Trophoblast cell (in vitro differentiated cells and primary cell): ENCODE measurements at places on chromosomes 1 and 21.

DNA sequence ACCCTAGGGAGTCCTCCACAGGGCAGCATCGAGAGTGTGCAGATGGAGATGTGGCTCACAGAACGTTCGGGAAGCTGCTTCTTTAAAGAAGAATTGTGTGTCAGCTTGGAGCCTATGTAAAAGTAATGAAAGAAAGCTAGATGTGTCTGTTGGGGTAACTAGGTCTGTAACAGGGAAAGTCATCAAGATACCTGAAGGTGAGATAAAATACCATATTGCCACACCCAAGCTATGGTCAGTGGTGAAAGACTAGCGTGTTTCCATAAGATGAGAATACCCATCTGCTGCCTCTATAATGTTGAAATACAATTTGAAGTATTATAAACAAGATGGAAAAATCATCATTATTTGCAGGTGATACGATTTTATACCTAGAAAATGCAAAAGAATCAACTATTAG lies 17.5 kb downstream of the RCAN1 start:
- no peak overlapping the region for H3K27ac ChIP-seq
- H3K4me3 ChIP-seq: no peak overlapping the region
- no peaks in the 10 kb centered on the region for H3K27me3 ChIP-seq
- H3K4me1 ChIP-seq: peaks cover 18% of the 10 kb centered on the region
- no peak for DNase-seq

DNA sequence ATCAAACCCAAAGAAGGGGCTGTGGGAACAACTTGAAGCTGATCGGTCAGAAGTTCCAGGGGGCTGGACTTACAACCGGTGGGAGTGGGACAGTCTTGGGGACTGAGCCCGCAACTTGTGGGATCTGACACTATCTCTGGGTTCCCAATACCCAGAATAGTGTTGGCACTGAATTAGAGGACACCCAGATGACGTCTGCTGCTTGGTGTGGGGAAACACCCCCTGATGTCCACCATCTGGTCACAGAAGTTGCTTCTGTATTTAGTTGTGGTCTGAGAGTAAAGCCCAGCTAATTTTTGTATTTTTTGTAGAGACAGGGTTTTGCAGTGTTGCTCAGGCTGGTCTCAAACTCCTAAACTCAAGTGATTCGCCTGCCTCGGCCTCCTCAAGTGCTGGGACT lies 28.8 kb downstream of the SERBP1 start:
- H3K4me1 ChIP-seq: no peaks in the 10 kb centered on the region
- DNase-seq: no peak
- H3K27ac ChIP-seq: no peak overlapping the region
- H3K4me3 ChIP-seq: no peak overlapping the region
- no peaks in the 10 kb centered on the region for H3K27me3 ChIP-seq
- no peaks in the 10 kb centered on the region for H3K36me3 ChIP-seq

DNA sequence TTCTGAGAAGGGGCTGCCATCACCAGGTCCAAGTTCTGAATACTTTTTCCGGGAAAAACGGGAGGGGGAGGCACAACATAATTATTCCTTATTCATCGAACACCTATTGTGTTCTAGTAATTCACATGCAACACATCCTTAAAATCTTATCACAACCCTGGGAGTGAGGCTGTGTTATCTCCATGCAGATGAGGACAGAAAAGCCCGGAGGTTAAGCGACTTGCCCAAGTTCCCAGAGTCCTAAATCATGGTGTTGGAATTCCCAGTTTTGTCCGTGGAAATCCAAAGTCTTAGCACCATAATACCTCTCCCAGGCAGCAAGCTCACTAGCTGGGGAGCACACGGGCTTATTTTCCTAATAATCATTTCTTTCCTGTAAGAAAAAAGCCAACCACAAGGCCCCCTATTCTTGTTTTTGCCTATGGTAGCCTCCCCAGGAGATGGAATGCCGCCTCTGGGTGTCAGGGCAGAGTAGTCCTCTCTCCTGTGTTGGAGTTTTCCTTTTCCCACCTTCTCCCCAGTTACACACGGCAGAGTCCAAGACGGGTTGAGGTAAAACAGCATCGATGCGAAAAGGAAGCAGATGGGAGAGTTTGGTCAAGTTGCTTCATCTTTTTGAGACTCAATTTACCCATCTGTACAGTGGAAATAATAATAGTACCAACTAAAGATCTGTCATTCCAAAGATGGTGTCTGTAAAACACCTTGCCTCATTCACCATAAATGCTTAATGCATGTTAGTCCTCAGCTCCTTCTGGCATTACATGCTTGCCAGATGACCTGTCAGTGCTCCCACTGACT lies 228.0 kb upstream of the TMEM51 start:
- peak; percentile 82 for DNase-seq
- no peaks in the 10 kb centered on the region for H3K27me3 ChIP-seq
- H3K27ac ChIP-seq: no peak overlapping the region
- H3K36me3 ChIP-seq: peaks cover 3% of the 10 kb centered on the region
- H3K4me1 ChIP-seq: peaks cover 20% of the 10 kb centered on the region

DNA sequence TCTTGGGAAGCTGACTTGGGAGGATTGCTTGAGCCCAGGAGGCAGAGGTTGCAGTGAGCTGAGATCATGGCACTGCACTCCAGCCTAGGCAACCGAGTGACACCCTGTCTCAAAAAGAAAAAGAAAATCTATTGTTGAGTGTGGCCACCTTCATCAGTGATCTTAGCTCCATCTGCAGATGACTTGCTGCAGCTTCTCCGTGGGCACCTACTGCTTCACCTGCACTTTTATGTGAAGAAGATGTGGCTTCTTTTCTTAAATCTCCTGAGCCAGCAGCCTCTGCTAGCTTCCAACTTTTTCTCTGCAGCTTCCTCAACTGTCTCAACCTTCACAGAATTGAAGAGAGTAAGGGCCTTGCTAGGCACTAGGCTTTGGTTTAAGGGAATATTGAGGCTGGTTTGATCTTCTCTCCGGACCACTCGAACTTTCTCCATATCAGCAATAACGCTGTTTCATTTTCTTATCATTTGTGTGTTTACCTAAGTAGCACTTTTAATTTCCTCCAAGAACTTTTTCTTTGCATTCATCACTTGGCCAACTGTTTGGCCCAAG lies 28.0 kb downstream of the AGPAT3 start:
- H3K36me3 ChIP-seq: no peaks in the 10 kb centered on the region
- H3K27ac ChIP-seq: no peak overlapping the region
- no peaks in the 10 kb centered on the region for H3K27me3 ChIP-seq
- no peak overlapping the region for H3K4me3 ChIP-seq
- DNase-seq: no peak

GRCh38 chr1:47593598-47594285 lies 155.9 kb downstream of the FOXD2 start:
- H3K36me3 ChIP-seq: no peaks in the 10 kb centered on the region
- DNase-seq: no peak
- peaks cover 5% of the 10 kb centered on the region for H3K4me1 ChIP-seq
- H3K27ac ChIP-seq: no peak overlapping the region

DNA sequence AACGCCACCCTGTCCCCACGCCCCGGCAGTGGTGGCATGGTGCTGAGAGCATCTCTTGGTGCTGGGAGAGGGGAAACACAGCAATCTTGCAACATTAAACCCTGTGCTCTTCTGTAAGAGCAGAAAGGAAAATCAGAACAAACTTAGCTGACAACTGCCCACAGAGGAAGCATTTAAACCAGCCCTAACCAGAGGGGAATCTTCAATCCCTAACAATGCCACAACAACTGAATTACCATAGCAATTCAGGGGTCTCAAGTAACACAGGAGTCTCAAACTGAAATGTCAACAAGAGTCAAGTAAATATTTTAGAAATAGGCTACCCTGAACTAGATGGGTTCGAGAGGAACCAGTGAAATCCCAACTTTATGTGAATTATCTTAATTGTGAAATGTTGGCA lies 1983.6 kb downstream of the NCAM2 start:
- no peak overlapping the region for H3K27ac ChIP-seq
- H3K27me3 ChIP-seq: no peaks in the 10 kb centered on the region
- DNase-seq: no peak
- H3K4me1 ChIP-seq: no peaks in the 10 kb centered on the region
- H3K4me3 ChIP-seq: no peak overlapping the region

DNA sequence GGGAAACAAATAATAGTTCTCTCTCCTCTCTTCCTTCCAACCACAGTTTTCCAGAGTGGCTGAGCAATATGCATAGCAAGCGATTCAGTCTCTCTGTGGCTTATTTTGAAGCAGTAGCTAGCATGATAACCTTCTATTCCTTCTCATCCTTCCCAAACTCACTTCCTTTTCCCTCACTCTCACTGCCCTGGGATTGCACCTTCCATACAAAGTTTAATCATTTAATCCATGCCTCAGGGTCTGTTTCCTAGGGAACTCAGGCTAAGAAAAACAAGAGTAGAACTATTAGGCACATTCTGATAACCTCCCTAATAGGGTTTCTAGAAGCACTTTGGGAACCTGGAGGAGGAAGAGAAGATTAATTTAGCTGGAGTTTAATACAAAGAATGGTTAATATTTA lies 97.7 kb upstream of the S1PR1 start:
- no peaks in the 10 kb centered on the region for H3K36me3 ChIP-seq
- no peak overlapping the region for H3K27ac ChIP-seq
- H3K27me3 ChIP-seq: no peaks in the 10 kb centered on the region
- H3K4me1 ChIP-seq: no peaks in the 10 kb centered on the region

- no peaks in the 10 kb centered on the region for H3K27me3 ChIP-seq
- H3K4me3 ChIP-seq: no peak overlapping the region
- H3K27ac ChIP-seq: peak overlapping the region; percentile 50
- H3K4me1 ChIP-seq: peaks cover 31% of the 10 kb centered on the region
- no peaks in the 10 kb centered on the region for H3K36me3 ChIP-seq
These were observed 3.7 kb upstream of the SLC19A1 start for GRCh38 chr21:45545691-45546531.

GRCh38 chr1:240306673-240307072 lies 215.0 kb downstream of the FMN2 start:
- H3K4me1 ChIP-seq: no peaks in the 10 kb centered on the region
- no peak overlapping the region for H3K27ac ChIP-seq
- no peak for DNase-seq
- H3K4me3 ChIP-seq: no peak overlapping the region

DNA sequence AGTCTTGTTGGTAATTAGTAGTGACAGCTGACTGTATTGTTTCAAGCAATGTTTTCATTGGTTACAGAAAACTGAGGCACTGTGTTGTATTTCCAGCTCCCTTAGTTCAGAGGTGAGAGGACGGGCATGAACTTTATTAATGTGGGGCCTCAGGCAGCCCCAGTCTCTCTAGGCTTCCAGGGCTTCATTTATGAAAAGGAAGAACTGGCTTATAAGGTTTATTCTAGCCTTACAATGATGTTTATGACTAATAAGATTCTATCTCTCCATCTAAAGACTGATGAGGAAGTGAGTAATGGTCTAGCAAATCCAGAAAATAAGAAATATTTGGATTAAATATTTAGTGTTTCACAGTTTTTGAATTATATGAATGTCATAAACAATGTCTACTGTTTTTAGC lies 41.5 kb downstream of the CBS start:
- no peak overlapping the region for H3K27ac ChIP-seq
- no peak for DNase-seq
- no peak overlapping the region for H3K4me3 ChIP-seq
- peaks cover 22% of the 10 kb centered on the region for H3K36me3 ChIP-seq
- no peaks in the 10 kb centered on the region for H3K27me3 ChIP-seq
- H3K4me1 ChIP-seq: no peaks in the 10 kb centered on the region

DNA sequence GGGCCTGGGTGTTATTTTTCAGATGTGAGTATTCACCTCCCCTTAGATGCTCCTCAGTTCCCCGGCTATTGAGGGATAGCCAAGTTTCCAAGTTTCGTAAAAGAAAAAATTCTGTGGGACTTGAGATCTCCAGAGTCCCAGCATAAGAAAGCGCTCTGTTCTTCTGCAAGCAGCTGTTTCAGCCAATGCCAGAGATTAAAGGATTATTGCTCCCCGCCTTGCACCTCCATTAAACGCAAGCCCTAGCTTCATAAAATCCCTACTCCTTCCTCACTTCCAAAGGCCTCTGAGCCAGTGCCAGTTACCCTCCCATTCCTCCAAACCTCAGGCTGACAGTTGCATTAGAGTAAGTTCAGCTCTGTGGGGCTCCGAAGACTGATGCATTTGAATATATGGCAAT lies 56.4 kb downstream of the CHIA start:
- H3K4me3 ChIP-seq: no peak overlapping the region
- H3K36me3 ChIP-seq: no peaks in the 10 kb centered on the region
- DNase-seq: no peak
- H3K4me1 ChIP-seq: peaks cover 4% of the 10 kb centered on the region
- H3K27ac ChIP-seq: no peak overlapping the region
- H3K27me3 ChIP-seq: no peaks in the 10 kb centered on the region

DNA sequence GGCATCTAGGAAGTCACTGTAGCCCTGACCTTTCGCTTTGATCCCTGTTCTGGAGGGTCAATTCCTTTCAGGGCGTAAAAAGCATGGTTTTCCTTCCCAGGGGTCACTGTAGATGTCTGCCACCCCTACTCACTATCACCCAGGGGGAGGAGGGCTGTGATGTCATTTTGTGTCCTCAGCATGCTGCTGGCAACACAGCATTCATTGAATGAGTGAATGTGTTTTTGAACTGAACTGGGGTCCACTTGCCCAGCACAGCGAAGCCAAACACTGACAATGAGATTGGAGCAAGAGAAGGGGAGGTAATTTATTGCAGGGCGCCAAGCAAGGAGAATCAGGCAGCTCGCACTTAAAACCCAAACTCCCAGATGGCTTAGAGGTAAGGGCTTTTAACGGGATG lies 78.2 kb upstream of the PGBD5 start:
- H3K27me3 ChIP-seq: no peaks in the 10 kb centered on the region
- no peaks in the 10 kb centered on the region for H3K36me3 ChIP-seq
- DNase-seq: no peak

- peaks cover 63% of the 10 kb centered on the region for H3K36me3 ChIP-seq
- no peak overlapping the region for H3K27ac ChIP-seq
These were observed 12.8 kb downstream of the ZNF687 start for GRCh38 chr1:151294742-151295462.
